Activated naive CD4-positive, alpha-beta T cell treated with anti-CD3 and anti-CD28 coated beads, Interleukin-2, amount 10 ng/mL, durations not matched to agents 7 days and 5 days (primary cell): ENCODE measurements at places on chromosomes 3 and 15.

GRCh38 chr3:115042351-115042750 lies 104.7 kb downstream of the ZBTB20 start:
- H3K27ac ChIP-seq = no peak overlapping the region
- H3K4me3 ChIP-seq = no peak overlapping the region
- no peaks in the 10 kb centered on the region for H3K27me3 ChIP-seq

DNA sequence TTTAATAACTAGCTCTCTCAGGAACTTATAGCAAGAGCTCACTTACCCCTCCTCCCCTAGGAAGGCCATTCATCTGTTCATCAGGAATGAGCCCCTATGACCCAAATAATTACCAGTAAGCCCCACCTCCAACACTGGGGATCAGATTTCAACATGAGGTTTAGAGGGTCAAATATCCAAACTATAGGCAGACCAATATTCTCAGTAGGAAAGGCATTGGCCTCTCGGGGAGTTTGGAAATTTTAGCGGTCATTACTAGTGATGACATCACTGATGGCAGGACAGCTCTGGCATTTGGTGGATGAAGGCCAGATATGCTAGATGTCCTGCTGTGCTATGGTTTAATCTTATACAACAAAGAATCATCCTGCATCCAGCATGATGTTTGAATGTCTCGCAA lies 15.2 kb upstream of the CD47 start:
- no peaks in the 10 kb centered on the region for H3K36me3 ChIP-seq
- H3K4me3 ChIP-seq = no peak overlapping the region
- DNase-seq = no peak
- peaks cover 15% of the 10 kb centered on the region for H3K27me3 ChIP-seq
- H3K27ac ChIP-seq = no peak overlapping the region
- H3K4me1 ChIP-seq = peaks cover 22% of the 10 kb centered on the region

GRCh38 chr15:89599021-89599420 lies 23.8 kb downstream of the TICRR start:
- no peaks in the 10 kb centered on the region for H3K27me3 ChIP-seq
- DNase-seq = no peak
- no peaks in the 10 kb centered on the region for H3K4me1 ChIP-seq
- H3K27ac ChIP-seq = no peak overlapping the region
- H3K4me3 ChIP-seq = no peak overlapping the region

- peaks cover 41% of the 10 kb centered on the region for H3K4me1 ChIP-seq
- peak overlapping the region; percentile 98 for H3K27ac ChIP-seq
- peaks cover 4% of the 10 kb centered on the region for H3K27me3 ChIP-seq
- H3K36me3 ChIP-seq = peaks cover 8% of the 10 kb centered on the region
These were observed 828 bp downstream of the U2SURP start for GRCh38 chr3:143002083-143002712.

GRCh38 chr3:195269375-195270078 lies 1.4 kb downstream of the XXYLT1 start:
- peak overlapping the region; percentile 5 for H3K27ac ChIP-seq
- H3K4me3 ChIP-seq = peak overlapping the region; percentile 82
- H3K4me1 ChIP-seq = peaks cover 31% of the 10 kb centered on the region
- DNase-seq = no peak

GRCh38 chr3:129890125-129890524 lies 3.4 kb downstream of the TMCC1 start:
- H3K27me3 ChIP-seq = no peaks in the 10 kb centered on the region
- peaks cover 5% of the 10 kb centered on the region for H3K36me3 ChIP-seq
- no peak for DNase-seq
- peaks cover 38% of the 10 kb centered on the region for H3K4me1 ChIP-seq
- no peak overlapping the region for H3K27ac ChIP-seq

DNA sequence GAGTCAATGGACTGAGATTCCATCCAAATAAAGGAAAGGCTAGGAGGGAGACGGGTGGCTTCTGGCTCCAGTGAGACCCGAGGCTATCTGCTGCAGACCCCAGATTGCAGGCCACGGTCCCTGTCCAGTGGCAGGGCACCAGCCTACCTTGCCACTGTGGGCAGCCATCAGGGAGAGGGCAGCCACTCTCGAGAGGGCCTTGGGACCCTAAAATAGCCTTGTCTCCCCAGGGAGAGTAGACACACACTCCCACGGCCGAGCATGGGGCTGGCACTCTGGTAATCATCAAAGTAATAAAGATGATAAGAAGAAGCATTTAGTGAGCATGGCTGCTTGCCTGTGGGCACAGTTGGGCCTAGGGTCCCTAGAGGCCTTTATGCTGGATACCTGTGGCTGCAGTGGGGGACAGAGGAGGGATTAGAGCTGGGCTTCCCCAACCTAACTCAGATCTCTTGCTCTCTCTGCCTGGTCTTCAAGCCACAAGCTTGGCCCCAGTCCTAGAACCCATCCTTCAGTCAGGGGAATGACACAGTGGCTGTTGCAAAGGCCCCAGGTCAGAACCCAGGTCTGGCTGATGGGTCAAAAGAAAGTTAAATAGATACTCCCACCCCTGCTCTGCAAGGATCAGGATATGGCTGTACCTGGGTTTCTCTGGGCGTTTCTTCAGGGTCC lies 9.2 kb upstream of the VIPR1 start:
- peaks cover 12% of the 10 kb centered on the region for H3K4me1 ChIP-seq
- H3K36me3 ChIP-seq = no peaks in the 10 kb centered on the region
- no peak for DNase-seq
- no peak overlapping the region for H3K27ac ChIP-seq
- H3K4me3 ChIP-seq = no peak overlapping the region
- H3K27me3 ChIP-seq = peaks cover 59% of the 10 kb centered on the region

GRCh38 chr15:38038659-38039442 lies 104.4 kb downstream of the TMCO5A start:
- no peaks in the 10 kb centered on the region for H3K36me3 ChIP-seq
- no peak for DNase-seq
- H3K4me1 ChIP-seq = no peaks in the 10 kb centered on the region
- no peak overlapping the region for H3K27ac ChIP-seq
- no peak overlapping the region for H3K4me3 ChIP-seq

- H3K4me3 ChIP-seq = no peak overlapping the region
- no peaks in the 10 kb centered on the region for H3K27me3 ChIP-seq
- H3K36me3 ChIP-seq = no peaks in the 10 kb centered on the region
- no peak overlapping the region for H3K27ac ChIP-seq
- H3K4me1 ChIP-seq = no peaks in the 10 kb centered on the region
- no peak for DNase-seq
These were observed 99.3 kb upstream of the SLC24A5 start for GRCh38 chr15:48021336-48022086.

DNA sequence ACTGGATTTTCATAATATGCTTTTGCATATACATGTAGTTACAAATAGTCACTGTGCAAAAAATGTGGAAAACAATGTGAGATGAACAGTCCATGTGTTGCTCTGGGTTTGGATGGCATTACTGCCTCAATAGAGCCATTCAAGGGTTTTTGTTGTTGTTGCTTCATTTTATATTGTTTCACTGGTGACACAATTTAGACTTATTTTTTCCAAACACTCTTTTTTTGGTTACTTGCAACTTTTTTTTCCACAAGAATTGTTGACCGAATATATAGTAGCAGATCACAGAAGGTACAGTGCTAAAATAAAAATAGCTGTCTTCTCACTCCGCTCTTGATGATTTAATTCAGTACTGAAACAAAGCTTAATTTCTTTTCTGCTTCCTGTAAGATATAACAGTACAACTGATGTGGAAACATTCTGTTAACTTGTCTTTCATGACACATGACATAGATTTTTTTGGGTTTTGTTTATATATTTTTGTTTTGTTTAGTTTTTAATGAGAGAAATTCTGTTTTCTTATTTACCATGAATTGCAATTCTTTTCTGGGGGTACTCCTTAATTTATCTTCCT lies 618.6 kb downstream of the NAALADL2 start:
- H3K4me3 ChIP-seq = no peak overlapping the region
- no peaks in the 10 kb centered on the region for H3K36me3 ChIP-seq
- H3K27ac ChIP-seq = no peak overlapping the region
- H3K27me3 ChIP-seq = no peaks in the 10 kb centered on the region

DNA sequence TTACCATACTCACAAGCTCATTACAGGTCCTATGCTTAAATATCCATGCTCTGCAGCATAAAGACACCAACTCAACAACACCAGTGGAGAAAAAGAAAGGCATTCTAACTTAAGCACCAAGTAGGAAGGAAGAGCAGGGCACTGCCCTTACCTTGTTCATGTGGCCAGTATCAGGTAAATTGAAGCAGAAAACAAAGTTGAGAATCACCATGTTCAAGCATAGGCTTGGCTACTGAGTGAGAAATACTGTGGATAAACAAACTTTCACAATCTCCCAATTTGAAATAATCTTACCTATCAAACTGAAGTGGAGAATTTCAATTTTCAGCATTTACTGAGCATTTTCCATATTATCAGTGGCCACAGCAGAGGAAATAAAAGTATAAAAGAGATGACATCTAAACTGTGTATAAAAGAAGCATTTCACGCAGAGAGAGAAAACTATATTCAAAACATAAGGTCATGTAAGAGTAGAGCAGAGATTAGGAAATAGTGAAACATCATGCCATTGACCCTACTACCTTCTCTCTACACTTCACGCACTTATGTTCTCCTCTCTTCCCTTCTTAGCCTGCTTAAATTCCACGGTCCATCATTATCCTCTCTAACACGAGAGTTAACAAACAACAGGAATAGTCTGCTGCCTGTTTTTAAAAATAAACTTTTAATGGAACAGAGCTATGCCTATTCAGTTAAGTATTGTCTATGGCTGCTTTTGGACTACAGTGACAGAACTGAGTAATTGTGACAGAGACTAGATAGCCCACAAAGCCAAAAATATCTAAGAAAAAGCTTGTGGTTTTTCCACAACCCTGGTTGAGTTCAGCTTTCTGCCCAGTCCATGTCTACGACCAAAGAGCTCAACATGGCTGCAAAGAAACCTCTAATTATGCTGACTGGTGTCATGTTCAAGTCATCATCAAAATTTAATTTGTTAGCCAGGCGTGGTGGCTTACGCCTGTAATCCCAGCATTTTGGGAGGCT lies 142.5 kb downstream of the NR1I2 start:
- no peak for DNase-seq
- no peak overlapping the region for H3K4me3 ChIP-seq
- peaks cover 5% of the 10 kb centered on the region for H3K4me1 ChIP-seq
- no peaks in the 10 kb centered on the region for H3K27me3 ChIP-seq
- peaks cover 5% of the 10 kb centered on the region for H3K36me3 ChIP-seq

- peaks cover 4% of the 10 kb centered on the region for H3K4me1 ChIP-seq
- no peak overlapping the region for H3K4me3 ChIP-seq
- H3K36me3 ChIP-seq = no peaks in the 10 kb centered on the region
- no peak for DNase-seq
- H3K27me3 ChIP-seq = no peaks in the 10 kb centered on the region
- no peak overlapping the region for H3K27ac ChIP-seq
These were observed 88.3 kb upstream of the COL8A1 start for GRCh38 chr3:99549957-99550603.

- peaks cover 3% of the 10 kb centered on the region for H3K4me1 ChIP-seq
- H3K36me3 ChIP-seq = no peaks in the 10 kb centered on the region
- DNase-seq = peak; percentile 90
These were observed 6.7 kb upstream of the ACSBG1 start for GRCh38 chr15:78241017-78241416.

GRCh38 chr15:36067483-36068274 lies 511.7 kb upstream of the CDIN1 start:
- no peak overlapping the region for H3K27ac ChIP-seq
- DNase-seq = no peak
- no peak overlapping the region for H3K4me3 ChIP-seq
- no peaks in the 10 kb centered on the region for H3K27me3 ChIP-seq
- no peaks in the 10 kb centered on the region for H3K36me3 ChIP-seq
- H3K4me1 ChIP-seq = no peaks in the 10 kb centered on the region

DNA sequence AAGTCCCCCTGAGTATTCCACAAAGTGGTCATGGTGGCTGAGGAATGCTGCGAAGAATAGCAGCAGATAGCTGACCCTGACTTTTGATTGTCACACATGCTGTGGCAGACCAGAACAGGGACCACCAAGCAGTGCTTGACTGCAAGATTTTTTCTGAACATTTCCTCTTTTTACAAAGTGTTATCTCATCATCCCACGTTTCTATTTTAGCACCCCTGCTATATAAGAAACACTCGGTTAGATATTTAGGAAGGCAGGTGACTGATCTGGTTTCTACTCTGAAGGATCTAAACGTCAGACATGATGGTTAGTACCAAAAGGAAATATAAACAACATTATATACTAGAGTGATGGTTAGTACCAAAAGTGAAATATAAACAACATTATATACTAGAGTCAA lies 9.1 kb downstream of the SLC25A26 start:
- no peak overlapping the region for H3K27ac ChIP-seq
- no peaks in the 10 kb centered on the region for H3K4me1 ChIP-seq
- peaks cover 26% of the 10 kb centered on the region for H3K36me3 ChIP-seq
- no peak for DNase-seq
- no peaks in the 10 kb centered on the region for H3K27me3 ChIP-seq
- no peak overlapping the region for H3K4me3 ChIP-seq

GRCh38 chr15:65069779-65070546 lies 2.2 kb upstream of the RASL12 start:
- no peak overlapping the region for H3K4me3 ChIP-seq
- peaks cover 5% of the 10 kb centered on the region for H3K4me1 ChIP-seq
- DNase-seq = no peak
- no peaks in the 10 kb centered on the region for H3K36me3 ChIP-seq

DNA sequence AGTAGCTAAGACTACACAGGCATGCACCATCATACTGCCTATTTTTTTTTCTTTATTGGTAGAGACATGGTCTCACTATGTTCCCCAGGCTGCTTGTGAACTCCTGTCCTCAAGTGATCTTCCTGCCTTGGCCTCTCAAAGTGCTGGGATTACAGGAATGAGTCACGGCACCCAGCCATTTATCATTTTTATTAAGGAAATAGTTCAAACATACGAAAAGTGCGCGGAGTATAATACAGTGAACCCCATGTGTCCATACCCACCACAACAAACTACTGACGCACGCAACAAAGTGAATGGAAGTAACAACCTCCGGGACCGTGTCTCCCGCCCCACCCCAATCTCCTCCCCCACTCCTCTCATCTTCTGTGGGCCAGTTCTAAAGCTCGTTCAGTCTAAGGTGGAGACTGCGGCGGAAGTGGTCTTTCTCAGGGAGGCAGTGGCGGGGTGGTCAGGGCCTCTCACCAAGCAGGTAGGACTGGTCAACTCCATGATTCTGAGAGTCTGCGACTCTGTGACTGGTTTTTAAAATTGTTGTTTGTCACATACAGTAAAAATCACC lies 42.1 kb downstream of the DNAJB8 start:
- peaks cover 30% of the 10 kb centered on the region for H3K27me3 ChIP-seq
- no peak overlapping the region for H3K4me3 ChIP-seq
- H3K36me3 ChIP-seq = no peaks in the 10 kb centered on the region

GRCh38 chr3:178996399-178996798 lies 75.2 kb downstream of the ZMAT3 start:
- H3K4me3 ChIP-seq = no peak overlapping the region
- H3K4me1 ChIP-seq = no peaks in the 10 kb centered on the region
- DNase-seq = no peak

DNA sequence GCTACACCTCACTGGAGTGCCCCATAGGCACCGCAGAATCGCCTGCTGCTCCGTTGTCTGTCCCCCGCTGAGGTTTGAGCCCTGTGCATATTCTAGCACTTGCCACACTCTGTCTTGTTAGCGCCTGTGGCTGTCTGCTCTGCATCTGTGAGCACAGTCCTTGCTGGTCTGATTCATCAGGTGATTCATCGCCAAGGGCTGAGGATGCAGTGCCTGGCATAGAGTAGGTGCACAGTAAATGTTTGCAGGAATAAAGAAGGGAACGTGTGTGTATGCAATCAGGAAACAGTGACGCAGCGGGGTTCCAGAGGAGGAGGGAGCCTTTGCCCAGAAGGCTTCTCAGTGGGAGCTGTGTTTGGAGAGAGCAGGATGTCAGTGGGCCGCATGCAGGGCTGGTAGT lies 124.0 kb upstream of the PLXNA1 start:
- H3K36me3 ChIP-seq = no peaks in the 10 kb centered on the region
- no peaks in the 10 kb centered on the region for H3K4me1 ChIP-seq
- DNase-seq = no peak
- H3K27ac ChIP-seq = peak overlapping the region; percentile 30
